ENCODE measurements at places on chromosomes 16 and 17.

DNA sequence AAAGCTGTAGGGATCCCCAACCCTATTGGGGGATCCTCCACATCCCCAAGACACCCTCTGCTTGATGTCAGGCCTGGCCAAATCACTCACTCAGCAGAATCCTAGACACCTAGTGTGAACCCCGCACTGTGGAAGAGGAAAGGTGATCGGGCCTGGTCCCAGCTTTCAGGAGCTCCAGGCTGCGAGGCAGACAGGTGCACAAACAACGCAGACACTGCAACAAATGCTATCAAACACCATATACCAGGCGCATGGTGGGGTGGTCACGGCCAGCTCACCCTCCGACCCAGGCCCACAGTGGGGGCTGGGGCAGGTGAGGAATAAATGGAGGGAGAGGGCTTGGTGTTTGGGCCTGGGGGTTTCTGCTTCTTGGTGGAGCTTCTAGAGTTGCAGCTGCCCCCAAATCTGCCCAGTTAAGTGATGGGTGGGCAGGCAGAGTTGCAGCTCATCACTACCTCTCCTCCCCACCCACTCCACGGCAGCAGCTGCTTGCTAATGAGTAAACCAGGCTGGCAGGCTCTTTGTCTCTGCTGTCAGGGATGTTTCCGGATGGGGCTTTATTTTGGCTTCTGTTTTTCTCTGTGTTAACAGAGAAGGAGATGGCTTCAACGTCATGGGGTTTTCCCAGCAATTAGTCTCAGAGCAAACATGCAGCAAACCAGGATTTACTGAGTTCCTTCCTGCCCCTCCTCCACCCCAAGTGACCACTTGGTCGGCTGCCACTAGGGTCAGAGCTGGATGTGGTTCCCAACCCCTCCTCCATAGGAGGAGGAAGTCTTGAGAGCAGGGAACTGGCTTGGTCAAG, 46.6 kb downstream of the PECAM1 start:
- peak; percentile 87 for DNase-seq

- no peak for DNase-seq
Observed at GRCh38 chr17:59456923-59457615, 108.3 kb upstream of the DHX40 start.

DNA sequence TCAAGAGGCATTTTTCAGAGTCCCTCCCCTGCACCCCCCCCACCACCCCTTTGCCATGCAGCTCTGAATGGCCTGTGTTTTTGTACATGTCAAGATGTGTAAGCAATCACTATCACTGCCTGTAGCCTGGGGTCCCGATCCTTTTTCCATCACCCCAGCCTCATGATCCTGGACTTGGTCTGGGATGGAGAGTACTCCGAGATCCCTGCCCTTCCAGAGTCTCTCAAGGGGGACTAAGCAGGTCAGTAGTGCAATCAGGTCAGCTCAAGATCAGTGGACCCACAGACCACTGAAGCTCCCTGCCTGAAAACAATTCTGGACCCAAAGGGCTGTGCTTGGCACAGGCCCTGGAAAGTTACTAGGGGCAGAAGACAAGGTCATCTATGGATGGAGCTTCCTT, 7.5 kb upstream of the GJD3 start:
- DNase-seq: no peak

- DNase-seq: no peak
Observed at GRCh38 chr17:78433013-78433727, 54.7 kb downstream of the PGS1 start.

DNA sequence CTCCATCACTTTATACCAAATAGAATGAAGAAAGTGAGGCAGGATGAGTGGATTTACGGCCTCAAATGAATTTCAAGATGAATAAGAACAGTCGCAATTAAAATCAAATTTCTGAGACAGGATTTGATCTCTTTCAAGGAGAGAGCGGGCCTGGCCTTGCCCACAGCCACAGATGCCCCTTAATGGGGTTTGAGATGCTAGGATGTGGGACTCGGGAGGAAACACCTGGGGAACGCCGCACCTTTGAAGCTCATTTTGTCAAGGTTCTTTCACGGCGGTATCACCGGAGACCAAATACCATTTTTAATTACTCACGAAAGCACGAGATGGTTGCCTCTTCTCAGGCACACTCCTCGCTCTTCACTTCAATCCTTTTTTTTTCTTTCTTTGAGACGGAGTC, 178.1 kb upstream of the SDK2 start:
- DNase-seq: no peak

- peak; percentile 11 for DNase-seq
Observed at GRCh38 chr16:2865651-2866050, 7.7 kb upstream of the PRSS22 start.

DNA sequence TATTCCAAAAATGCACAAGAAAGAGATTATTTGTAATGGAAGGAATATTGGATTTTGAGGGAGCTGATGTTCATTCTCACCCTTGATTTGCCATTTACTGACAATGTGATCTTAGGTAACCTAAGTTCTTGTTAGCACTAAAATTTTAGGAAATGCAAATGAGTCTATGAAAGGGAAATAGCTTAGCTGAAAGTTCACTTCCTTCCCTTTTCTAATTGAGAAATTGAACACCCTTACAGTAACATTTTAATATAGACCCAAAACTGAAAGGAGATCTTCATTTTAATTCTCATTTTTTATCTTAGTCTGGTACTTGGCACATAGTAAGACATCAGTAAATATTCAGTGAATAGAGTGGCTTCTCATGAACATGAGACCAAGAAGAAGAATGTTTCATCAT, 10.9 kb upstream of the WSB1 start:
- no peak for DNase-seq

- peak; percentile 99 for DNase-seq
Observed at GRCh38 chr17:2392252-2393173, 8.3 kb downstream of the MNT start.

- DNase-seq: no peak
Observed at GRCh38 chr17:43801844-43802243, 21.6 kb downstream of the CFAP97D1 start.

- DNase-seq: no peak
Observed at GRCh38 chr16:54957403-54958166, 26.9 kb downstream of the IRX5 start.

DNA sequence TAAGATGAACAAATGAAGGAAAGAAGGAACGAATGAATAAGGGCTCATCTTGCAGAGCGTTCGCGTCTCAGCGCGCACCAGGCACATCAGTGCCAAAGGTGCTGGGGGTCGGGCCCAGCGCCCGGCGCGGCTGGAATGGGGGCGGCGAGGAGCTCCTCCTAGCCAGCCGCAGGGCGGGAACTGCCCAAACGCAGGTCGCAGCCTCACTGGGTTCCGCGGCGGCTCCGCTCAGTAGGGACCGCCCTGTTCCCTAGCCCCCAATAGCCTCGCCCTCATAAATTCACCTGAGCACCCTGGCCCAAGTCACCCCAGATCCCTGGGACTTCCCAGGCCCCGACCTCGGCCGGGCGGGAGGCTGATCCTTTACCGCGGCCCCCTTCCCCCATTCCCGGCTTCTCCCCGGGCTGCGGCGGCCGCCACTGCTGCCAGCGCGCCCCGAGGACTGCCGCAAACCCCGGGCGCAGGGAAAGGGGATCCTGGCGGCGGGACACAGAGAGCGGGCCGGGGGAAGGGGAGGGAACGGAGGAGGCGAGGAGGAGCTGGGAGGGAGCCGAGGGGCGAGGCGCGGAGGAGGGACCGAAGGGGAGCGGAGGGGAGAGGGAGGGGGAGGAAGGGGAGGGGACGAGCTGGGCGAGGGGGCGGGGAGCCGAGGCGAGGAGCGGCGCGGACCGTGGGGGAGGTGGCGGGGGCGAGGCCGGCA, 377 bp upstream of the CRHR1 start:
- no peak for DNase-seq

- DNase-seq: no peak
Observed at GRCh38 chr16:68999114-68999513, 106.3 kb upstream of the HAS3 start.

DNA sequence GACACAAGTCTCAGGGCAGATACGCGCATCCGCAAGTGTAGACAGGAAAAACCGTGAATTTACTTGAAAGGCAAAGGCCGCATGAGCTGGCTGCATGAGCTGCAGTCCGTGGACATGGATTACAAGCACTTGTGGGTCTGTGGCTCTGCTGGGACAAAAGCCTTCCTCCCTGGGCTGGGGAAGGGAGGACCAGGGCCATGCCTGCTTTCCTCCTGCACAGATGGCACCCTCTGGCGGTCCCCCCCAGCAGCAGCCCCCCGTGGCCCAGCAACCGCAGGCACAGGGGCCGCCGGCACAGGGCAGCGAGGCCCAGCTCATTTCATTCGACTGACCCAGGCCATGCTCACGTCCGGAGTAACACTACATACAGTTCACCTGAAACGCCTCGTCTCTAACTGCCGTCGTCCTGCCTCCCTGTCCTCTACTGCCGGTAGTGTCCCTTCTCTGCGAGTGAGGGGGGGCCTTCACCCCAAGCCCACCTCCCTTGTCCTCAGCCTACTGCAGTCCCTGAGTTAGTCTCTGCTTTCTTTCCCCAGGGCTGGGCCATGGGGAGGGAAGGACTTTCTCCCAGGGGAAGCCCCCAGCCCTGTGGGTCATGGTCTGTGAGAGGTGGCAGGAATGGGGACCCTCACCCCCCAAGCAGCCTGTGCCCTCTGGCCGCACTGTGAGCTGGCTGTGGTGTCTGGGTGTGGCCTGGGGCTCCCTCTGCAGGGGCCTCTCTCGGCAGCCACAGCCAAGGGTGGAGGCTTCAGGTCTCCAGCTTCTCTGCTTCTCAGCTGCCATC, 1.7 kb upstream of the MRPL12 start:
- DNase-seq: peak; percentile 75

DNA sequence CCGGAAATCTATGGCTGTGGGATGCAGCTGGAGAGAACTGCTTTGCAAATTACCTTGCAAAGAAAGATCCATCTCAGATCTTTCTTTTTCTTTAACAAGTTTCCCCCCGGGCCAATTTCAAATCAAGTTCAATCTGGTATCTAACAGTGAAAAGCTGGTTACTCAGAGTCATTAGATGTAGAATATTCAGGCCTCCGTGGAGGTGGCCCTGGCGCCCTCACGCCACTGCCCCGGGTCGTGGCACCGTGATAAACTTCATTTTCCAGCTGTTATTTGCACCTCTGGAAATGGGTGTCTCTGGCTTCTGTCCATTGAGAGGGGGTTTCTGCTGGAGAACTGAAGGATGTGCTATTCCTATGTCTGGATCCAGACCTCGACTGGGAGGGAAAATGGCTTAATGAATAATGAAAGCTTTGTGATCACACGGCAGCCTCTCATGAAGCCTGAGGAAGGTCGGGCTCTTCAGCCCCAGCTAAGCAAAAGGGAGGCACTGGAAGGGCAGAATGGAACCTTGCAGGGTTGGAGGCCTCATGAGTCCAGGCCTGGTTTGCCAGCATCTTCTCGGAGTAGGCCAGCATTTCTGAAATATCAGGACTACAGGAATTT, 30.5 kb downstream of the CACNG4 start:
- no peak for DNase-seq

DNA sequence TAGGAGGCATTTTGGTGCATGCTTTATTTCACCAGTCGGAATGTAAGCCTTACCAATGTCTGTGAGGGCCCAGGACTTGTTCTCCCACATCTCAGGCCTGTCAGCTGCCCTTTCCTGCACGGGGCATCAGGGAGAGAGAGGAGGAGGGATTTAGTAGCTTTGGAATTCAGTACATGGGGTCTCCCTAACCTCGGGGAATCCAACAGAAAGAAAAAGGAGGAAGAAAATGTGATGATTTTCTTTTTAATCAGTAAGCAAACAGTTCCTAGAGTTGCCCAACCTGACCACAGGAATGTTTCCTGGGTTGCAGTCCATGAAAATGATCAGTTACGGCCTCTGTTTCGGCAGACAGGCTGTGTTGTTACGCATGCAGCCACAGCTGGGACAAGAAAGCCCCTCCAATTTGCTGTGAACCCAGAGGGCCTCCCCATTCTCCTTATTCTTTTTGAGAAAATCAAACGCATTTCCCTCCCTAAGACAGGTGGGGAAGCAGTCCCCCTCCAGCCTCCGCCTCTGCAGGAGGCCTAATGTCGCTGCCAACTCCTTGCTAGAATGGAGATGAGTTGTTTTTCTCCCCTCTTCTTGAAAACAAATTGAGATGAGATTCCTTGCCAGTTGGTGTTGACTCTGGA, 53.1 kb upstream of the TANGO6 start:
- DNase-seq: no peak

DNA sequence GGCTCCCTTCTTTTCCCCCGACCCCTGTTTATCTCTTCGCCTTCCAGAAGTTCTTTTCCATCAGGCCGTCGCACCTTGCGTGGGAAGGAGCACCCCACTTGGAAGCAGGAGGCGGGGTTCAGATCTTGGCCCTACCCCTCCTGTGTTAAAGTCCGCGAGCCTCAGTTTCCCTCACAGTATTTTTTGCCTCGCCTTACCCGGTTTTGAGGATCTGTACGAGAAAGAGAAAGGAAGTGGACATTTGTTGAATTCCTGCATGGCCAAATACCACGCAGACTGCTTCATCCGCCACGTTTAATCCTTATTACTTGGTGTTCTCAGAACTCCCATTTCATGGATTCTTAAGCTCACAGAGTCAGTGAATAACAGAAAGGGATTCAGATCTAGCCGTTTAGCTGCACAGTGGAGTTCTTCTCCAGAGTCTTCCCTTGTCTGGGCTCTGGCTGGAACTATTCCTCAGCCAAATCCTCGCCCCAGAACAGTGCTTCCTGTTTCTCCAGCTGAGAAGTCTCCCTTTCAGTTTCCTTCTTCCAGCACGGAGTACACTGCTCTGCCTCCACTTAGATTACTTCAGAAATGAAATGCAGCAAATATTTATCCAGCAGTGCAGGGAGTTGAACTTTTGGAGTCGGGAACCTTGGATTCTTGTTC, 590 bp downstream of the TMEM219 start:
- DNase-seq: no peak

DNA sequence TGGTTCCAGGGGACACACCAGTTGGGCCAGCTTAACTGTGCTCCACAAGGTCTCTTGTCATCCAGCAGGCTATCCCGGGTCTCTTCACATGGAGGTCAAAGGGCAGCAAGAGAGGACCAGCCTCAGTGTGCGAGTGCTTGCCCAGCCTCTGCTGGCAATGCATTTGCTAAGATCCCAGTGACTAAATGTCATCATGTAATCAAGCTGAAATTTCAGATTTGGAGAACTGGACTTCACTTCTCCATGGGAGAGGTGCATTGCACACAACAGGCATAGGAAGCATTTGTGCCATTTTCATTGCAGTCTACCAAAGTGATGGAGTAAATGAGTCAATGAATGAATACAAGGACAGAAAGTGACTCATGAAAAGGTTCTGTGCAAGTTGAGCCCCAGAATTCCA, 51.2 kb upstream of the KDM8 start:
- no peak for DNase-seq

- DNase-seq: no peak
Observed at GRCh38 chr17:2736956-2737355, 12.5 kb downstream of the CCDC92B start.

GRCh38 chr16:70753228-70753627, 47.7 kb downstream of the VAC14 start:
- peak; percentile 42 for DNase-seq
